ENCODE measurements at places on chromosomes 5 and 9.

GRCh38 chr9:7788772-7789171 is 10.8 kb downstream of the DMAC1 start:
- DNase-seq: no peak

GRCh38 chr5:68285851-68286611 is 70.5 kb downstream of the PIK3R1 start:
- no peak for DNase-seq

- DNase-seq: peak; percentile 50
Measured at GRCh38 chr9:69174616-69175463, 763 bp downstream of the TJP2 start.

GRCh38 chr5:167417662-167418061 is 873.8 kb upstream of the WWC1 start:
- no peak for DNase-seq

DNA sequence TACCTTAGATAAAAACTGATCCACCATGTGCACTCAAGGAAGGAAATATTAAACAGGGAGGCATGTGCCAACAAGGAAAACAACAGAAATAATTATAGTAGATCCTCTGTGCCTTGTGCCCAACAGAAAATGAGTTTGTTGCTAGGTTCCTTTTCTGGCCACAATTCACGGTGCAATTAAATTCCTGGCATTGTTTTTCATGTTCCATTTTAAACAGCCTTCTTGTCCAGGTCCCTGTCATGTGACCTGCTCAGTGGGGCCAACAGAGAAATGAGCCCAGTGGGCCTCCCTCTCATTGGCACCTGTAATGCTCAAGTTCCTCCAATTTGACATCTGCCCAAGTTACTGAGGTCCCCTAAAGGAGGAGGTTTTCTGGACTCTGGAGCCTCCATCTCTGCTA is 56.5 kb downstream of the SPOCK1 start:
- no peak for DNase-seq

GRCh38 chr9:36873247-36873875 is 160.7 kb downstream of the PAX5 start:
- DNase-seq: peak; percentile 28

- no peak for DNase-seq
Measured at GRCh38 chr9:3863686-3864085, 337.9 kb upstream of the RFX3 start.

- no peak for DNase-seq
Measured at GRCh38 chr5:97929383-97929782, 746.3 kb upstream of the RIOK2 start.

DNA sequence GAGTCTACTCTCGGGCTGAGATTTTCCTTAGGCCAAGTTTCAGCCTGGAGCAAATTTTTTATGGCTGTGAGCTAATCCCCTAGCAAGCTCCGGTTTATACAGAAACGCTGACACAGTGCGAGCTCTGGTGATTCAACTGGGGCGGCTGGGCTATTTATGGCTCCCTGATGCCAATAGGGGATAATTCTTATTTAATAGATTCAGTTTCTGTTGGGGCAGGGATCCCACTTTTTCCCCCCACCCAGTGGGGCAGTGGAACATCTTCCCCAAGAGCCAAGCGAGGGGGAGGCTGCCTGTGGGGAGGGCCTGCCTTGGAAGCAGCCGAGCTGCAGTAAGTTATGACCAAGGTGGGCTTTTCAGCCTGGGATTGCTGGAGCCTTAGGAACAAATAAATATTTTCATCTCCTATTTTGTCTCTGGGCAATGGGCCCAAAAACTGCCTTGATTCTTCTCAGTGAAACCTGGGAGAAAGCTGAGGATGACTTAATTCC is 129.1 kb downstream of the MACROH2A1 start:
- DNase-seq: no peak

DNA sequence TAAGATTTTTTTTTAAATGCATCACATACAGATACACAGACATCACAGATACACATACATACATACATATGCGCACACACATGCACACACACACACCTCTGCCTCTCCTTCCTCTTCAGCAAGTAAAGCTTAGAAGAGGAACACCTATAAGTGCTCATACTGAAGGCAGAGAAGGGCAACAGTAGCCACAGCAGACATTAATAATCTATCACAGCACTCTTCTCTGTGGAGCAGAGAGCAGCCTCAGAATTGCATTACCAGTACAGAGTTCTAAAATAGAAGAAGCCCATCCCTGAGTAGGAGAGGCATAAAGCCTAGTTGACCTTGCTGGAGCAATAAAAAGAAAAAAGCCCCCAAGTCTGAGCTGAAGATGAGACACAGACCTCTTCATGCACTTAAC is 110.6 kb downstream of the MLLT3 start:
- DNase-seq: no peak

- DNase-seq: no peak
Measured at GRCh38 chr5:135249658-135250057, 149.4 kb downstream of the MACROH2A1 start.

DNA sequence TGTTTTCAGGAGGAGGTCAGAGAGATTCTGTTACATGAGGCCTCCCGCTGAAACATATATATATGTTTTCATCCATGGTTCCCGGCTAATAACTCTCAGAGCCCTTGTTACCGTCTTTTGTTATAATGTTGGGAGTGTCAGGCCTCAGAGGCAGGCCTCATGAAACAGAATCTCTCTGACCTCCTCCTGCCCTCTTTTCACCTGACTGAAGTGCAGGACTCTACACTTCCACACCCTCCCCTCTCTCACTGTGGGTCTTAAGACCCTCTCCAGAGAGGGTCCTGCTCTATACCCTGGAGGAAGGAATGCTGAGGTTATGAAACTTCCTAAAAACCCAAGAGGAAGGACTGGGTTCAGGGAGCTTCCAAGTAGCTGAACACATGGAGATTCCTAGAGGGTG is 28.5 kb upstream of the PTGER4 start:
- DNase-seq: no peak

- no peak for DNase-seq
Measured at GRCh38 chr5:142358648-142359047, 33.8 kb upstream of the SPRY4 start.

GRCh38 chr5:177458912-177459350 is 12.3 kb downstream of the PRR7 start:
- DNase-seq: no peak

GRCh38 chr5:124961521-124961920 is 215.1 kb upstream of the ZNF608 start:
- no peak for DNase-seq

Data from T-helper 2 cell (primary cell).